ENCODE measurements at places on chromosomes 2 and 18.
A peak's percentile ranks its signal among the peaks of the same experiment; 100 is the strongest.

- DNase-seq: no peak
Observed at GRCh38 chr2:157267476-157267875, 10.0 kb downstream of the GALNT5 start.

- DNase-seq: no peak
Observed at GRCh38 chr2:181837563-181837962, 54.0 kb upstream of the ITPRID2 start.

GRCh38 chr2:162925595-162925994 lies 87.0 kb upstream of the KCNH7 start:
- DNase-seq: no peak

- DNase-seq: no peak
Observed at GRCh38 chr18:59961070-59961469, 61.3 kb downstream of the PMAIP1 start.

GRCh38 chr2:231161252-231161839 lies 36.5 kb upstream of the HTR2B start:
- DNase-seq: no peak

- DNase-seq: no peak
Observed at GRCh38 chr18:51133580-51134160, 63.8 kb downstream of the MEX3C start.

- DNase-seq: no peak
Observed at GRCh38 chr2:211745295-211746097, 793.1 kb downstream of the ERBB4 start.

DNA sequence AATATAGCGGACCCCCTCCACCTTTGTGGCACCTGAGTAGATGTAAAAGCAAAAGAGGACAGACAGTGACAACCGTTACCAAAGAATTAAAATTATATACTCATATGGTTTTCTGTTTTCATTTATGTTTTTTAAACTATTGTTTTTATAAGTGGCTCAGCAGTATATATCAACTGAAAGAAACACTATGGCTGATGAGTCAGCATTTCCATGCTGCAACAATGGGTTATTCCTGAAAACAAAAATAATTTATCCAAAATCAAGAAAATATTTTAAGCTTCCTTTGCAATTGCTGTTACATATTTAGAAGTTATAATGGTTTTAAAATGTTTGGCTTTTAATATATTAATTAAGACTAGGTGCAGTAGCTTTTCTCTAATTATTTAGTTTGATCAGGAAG lies 17.7 kb downstream of the MRPS9 start:
- DNase-seq: no peak

- no peak for DNase-seq
Observed at GRCh38 chr2:176936410-176936809, 276.2 kb upstream of the HNRNPA3 start.

DNA sequence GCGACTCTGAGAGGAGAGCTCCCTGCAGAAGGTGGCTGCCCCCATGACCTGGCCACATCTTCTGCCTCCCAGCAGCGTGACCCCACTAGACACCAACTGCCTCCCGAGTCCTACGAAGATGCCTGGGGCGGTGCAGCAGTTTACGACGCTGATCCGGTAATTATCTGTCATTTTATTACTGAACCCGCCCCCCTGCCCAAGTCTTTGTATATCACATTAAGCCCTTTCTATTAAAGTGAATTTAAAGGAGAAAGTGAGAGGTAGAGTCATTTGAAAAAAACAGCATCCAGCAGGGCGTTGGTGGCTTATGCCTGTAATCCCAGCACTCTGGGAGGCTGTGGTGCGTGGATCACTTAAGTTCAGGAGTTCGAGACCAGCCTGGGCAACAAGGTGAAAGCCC lies 33.4 kb downstream of the ABCG8 start:
- no peak for DNase-seq

GRCh38 chr18:39188278-39188677 lies 1622.7 kb upstream of the CELF4 start:
- no peak for DNase-seq

DNA sequence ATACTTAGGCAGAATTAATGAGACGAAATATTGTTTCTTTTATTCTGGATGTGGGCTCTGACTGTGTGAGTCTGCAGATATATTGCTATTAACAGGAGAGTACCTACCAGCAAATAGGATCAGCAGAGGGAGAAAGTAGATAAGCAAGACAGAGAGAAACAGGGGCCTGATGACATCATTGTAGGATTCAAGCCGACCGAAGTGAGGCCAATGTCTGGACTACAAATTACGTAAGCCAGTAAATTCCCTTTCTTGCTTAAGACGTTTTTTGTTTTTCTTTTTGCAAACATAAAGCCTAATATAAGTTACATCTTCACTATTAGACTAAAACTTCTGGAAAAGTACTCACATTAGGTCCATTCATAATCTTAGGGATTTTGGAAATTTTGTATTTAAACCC lies 21.4 kb upstream of the PTPRM start:
- no peak for DNase-seq

DNA sequence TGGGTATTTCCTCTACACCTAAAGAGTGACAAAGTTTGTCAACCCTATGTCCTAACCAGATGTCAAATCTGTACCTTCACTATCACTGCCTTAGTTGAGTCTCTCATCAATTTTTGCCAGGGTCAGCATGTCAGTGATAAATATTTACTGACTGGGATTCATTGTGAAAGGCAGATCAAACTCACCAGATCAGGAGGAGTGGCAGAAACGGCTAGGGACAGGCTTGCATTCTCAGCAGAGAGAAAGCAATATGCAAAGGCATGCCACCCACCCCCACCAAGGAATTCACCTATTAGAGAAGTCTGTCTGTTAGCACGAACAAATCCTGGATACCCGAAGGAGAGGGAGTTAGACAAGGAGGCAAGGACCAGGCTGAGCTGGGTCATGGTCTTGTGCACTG lies 62.6 kb downstream of the PTPN2 start:
- DNase-seq: no peak

GRCh38 chr18:47100212-47100831 lies 50.0 kb downstream of the HDHD2 start:
- DNase-seq: peak; percentile 68

DNA sequence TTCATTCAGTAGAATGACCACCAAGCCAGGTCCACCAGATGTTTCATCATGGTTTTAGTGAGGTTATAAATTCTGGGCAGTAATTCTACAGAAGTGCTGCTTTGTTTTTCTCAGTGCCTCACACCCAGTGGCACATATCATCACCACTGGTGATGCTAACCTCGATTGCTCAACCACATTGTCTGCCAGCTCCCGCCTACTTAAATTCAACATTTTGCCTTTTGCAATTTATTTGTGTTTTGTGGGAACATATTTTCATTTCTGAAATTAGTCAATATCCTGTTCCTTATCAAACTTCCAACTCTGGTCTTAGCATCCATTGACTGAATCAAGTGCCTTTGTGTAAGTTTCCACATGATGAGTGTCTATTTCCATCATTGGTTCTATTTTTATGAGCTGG lies 62.3 kb upstream of the TMEM178A start:
- no peak for DNase-seq

DNA sequence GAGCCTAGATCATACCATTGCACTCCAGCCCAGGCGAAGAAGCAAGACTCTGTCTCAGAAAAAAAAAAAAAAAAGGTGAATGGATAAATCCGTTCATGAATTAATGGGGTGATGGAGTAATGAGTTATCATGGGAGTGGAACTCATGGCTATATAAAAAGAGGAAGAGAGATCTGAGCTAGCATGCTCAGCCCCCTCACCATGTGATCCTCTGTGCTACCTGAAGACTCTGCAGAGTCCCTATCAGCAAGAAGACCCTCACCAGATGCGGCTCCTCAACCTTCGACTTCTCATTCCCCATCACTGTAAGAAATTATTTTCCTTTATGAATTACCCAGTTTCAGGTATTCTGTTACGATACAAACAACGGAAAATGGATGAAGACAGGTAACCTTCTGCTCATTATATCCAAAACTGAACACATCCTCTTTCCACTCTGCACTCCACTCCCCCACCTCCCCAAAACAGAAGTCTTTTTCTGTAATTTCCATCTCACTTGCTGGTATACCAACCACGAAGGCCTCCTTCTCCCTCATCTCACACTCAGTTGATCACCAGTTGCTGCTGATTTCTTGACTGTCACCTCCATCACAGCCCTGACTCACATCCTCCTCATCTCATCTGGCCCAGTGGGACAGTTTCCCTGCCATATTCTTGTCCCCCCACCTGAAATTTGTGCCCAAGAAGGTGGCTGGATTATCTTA lies 8.8 kb downstream of the RETREG2 start:
- no peak for DNase-seq

DNA sequence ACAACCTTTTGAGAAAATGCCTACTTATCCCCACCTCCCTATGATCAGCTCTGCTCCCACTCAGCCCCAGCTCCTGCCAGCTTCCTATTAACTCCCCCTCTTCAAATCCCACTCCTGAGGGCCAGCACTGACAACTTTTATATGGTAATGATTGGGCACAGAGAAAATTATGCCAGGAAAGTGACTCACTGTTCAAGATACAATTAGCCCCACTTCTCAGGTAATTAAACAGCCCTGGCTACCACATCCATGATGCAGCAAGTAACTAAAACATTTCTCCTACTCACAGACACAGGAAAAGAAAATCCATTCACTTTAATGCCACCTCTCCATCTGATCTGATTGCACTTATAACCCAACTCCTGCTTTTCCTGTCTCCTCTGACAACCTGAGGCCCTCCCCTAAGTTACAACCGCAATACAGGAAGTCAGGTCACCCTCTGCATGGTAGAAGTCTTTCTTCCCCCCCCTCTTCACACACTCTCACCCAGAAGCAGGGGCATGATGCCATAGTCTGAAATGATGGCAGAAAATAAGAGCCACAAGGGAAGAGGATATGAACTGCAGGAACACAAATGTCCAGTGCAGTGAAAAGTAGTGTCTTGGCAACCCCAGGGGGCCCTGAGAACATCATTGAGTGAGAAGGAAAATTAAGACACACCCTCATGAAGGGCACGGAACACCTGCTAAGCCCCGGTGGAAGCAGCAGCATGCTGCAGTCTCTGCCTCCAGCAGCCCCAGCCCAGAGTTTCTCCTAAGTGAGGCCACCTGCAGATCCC lies 54.4 kb downstream of the STK39 start:
- DNase-seq: peak; percentile 54

DNA sequence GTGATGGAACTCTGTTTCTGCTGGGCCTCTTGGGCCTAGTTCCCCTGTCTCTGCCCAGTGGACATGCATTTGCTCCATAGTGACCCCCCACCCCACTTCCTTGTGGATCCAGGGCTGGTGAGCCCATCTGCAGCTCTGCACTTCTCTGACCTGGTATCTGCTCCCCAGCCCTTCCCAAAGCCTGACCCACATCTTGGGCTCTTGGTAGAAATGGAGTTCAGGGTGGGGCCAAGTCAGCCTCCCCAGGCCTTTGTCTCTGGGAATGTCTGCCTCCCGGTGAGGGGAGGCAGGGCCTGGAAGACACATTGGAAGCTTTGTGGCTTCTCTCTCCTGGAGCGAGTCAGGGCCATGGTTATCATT lies 6.3 kb upstream of the TRAF3IP1 start:
- no peak for DNase-seq

DNA sequence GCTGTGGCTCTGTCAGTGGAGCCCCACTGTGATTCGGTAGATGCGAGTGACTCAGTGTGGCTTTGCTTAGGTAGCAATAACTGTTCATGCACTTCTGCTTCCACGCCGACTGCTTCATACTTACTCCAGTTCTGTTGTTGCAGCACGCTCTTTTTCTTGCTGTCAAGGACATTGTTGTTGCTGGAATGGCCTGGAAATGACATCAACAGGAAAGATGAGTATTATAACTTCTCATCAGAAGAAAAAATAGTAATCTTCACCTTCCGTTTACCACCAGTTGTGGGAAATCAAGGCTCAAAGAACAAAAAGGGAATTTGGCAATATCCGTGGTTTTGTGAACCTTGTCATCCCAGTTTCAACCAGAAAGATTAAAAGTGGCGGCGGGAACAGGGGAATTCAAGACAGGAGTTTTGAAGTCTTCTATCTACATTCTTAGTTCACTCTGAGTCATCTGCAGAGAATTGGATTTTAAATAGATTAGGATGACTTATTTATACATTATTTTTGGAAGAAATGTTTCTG lies 8.3 kb downstream of the TM4SF20 start:
- DNase-seq: no peak

GRCh38 chr2:241154915-241155314 lies 4.6 kb downstream of the PPP1R7 start:
- no peak for DNase-seq
